ENCODE measurements at places on chromosomes 1 and 21. TPM values are rescaled to one million over a fixed set of nuclear protein-coding genes. Genes with fewer than 3 reads are reported as not detected.
A peak's percentile ranks its signal among the peaks of the same experiment; 100 is the strongest.

Gene PKP1
- 0.77 TPM for total RNA-seq

- DNase-seq, result no peak
These were observed 21.0 kb upstream of the PIK3CD start for GRCh38 chr1:9630331-9631111.

- no peak for DNase-seq
These were observed 32.6 kb downstream of the OR2G3 start for GRCh38 chr1:247638011-247638410.

DNA sequence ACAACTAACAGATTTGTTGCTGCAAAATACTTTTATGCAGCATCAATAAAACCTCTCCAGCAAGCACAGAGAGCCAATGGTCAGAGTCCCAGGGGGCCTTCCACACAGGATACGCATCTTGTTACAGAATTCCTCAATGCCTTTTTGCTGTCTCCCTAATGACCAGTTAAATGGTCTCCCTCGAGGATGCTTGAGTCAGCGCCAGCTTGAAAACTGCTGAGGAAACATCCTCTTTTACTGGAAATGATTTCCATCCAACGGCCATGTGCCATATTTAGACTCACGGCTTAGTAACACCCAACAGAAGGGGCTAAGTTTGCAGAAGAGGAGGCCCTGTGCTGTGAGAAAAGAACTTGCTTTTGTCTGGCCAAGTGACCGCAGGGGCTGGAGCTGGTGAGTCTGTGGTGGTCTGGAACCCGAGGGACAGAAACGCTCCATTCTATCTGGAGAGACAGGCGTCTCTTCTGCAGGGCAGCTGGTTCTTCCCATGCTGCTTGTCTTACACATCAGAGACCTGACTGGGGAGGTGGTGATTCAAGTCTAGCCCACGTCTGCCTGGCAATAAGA, 496.4 kb downstream of the SETD4 start:
- peak; percentile 75 for DNase-seq

DNA sequence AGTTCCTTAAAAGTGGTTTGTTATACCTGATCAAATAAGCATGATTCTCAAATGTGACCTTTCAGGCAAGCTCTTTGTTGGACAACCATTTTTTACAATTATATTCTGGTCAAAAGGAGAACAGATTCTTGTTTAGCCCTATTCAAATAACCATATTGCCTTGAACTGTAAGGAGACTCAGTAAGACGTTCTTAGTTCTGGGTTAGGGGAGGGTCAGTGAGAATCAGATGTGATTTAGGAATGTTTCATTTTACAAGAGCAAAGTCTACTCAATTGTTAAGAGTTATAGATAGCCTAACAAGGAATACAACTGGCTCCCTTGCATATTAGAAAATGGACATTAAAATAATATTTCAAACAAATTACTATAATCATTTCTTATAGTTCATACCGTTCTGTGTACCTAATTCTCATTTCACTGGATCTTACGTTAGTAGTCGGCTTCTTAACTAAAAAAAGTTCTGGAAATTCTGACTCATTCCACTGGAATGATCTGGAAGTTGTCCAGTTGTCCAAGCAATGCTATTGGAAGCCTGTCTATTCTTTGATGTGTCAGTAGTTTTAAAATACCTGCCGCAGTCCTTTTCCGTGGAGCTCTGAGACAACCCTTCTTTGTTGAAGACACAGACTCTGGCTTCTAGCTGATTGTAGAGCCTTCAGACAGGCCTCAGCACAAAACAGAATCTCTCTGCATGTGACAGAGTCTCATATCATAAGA, 88.8 kb downstream of the MAST2 start:
- DNase-seq, result no peak

Gene PCNT
- total RNA-seq, result 31.8 TPM

GRCh38 chr21:41537356-41537755, 29.4 kb upstream of the TMPRSS2 start:
- no peak for DNase-seq

Gene IL12RB2
- total RNA-seq, result 2.9 TPM

GRCh38 chr1:55555956-55556725, 341.0 kb upstream of the USP24 start:
- no peak for DNase-seq

- DNase-seq, result peak; percentile 77
These were observed 1.5 kb downstream of the ATP8B2 start for GRCh38 chr1:154326546-154327465.

GRCh38 chr21:24470852-24471251, 1136.4 kb downstream of the MRPL39 start:
- DNase-seq, result no peak

DNA sequence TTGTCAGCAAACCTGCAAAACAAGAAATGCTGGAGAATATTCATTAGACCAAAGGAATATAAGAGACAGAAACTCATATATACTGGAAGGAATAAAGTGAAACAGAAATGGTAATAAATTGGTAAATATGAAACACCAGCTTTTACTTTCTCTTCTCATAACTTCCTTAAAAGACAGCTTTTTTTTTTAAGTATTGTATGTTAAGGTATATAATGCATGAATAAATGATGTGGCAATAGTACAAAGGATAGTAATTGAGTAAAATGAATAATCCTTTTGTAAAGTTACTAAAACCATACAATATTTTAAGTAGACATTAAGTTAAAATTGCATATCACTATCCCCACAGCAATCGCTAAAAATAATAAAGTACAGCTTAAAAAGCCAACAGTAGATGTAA, 64.8 kb downstream of the TRIM33 start:
- DNase-seq, result no peak

Gene FNDC5
- total RNA-seq, result 92.5 TPM

Gene DNALI1
- 6.2 TPM for total RNA-seq

Gene PROK1
- 0.60 TPM for total RNA-seq

Gene CD1D
- 0.76 TPM for total RNA-seq

Gene TAS1R1
- total RNA-seq, result not detected

- DNase-seq, result no peak
These were observed 27.1 kb upstream of the VTCN1 start for GRCh38 chr1:117237726-117238381.

Gene LRRIQ3
- 0.18 TPM for total RNA-seq

DNA sequence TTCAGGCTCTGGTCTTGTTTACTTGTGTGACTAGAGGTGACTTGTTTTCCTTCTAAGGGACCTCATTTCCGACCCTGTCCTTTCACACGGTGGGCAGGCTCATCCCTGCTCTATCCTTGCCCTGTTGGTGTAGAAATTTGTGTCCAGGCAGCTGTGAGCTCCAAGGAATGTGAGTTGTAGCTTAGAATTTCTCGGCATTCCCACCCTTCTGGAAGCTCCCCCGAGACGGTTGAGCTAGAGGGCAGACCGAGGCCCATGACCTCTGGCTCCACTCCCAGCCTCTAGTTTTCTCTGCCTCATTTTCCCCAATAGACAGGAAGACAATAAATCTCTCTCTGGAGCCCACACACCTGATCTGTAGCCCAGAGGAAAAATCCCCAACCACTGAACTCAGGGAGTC, 100.9 kb downstream of the NAV1 start:
- DNase-seq, result no peak

DNA sequence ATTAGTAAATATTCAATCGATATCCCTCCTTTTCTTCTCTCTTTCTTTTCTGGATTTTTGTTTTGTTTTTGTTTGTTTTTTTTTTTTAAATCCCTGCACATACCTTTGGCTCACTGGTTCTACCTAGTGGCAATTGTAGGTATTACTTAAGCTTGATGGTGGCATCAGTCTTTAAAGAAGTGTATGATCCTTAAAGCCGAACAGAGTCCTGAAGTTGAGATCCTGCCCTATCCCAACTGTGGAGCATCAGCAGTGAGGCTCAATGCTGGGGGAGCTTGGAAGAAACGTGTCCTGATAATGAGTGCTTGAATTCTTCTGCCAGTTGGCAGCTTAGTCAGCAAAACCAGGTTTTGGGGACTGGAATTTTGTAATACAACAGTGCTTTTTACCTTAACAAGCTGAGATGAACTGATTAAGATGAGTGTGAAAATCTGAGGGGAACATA, 60.8 kb downstream of the FASLG start:
- DNase-seq, result no peak

GRCh38 chr1:108512239-108513043, 47.5 kb upstream of the EEIG2 start:
- DNase-seq, result no peak

DNA sequence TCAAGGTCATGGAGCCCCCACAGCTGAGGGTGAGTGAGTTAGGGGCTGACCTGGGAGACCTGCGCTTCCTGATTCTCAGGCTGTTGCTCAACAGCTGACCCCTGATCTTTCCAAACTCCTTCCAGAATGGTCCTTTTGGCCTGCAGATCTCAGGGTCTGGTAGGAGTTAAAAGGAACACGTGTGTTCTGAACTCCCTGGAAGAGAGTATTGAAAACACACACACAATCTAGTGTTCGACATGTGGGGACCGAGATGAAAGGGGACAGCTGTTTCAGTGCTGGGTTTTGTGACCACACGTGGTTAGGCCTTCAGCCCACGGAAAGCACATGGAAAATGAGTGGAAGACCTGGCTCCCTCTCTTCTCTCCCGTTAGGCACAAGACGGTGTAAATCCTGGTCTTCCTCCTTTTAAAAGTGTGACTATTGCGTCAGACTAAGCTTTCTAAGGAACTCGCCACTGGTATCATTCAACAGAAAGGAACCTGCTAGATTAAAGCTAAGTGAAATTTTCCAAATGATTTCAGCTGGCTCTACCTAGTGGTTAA, 49.6 kb downstream of the RUNX1 start:
- no peak for DNase-seq

DNA sequence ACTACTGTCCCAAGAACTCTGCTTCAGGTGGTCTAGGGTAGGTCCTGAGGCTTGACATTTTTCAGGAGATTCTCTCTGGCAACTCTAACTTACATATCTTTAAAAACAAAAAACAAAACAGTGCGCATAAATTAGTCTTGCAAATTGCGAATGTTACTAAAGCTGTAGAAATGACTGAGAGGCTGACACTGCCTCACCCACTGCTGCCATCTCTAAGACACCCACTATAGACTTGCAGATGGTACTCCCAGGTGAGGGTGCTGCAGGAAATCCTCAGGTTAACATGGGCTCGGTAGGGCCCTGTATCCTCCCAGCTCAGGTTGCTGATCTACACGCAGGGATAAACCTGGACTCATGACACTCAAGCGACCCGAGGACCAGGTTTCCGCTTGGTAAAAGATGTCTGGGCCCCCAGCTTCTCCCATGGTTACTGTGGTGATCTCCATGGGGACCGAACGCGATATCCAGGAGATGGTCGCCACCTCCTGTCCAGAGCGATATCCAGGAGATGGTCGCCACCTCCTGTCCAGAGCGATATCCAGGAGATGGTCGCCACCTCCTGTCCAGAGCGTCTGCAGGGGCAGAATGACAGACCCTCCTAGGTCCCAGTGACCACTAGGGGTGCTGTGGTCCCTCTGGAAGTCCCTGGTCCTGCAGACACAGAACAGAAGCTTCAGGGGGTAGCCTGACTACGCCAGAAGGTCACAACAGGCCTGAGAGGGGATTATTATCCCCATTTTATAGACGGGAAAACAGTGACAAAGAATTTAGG, 16.2 kb upstream of the LY9 start:
- DNase-seq, result no peak

Gene DEPDC1
- 0.62 TPM for total RNA-seq

GRCh38 chr1:151854658-151855057, 1.1 kb upstream of the THEM5 start:
- DNase-seq, result no peak

Gene WNT2B
- 4.7 TPM for total RNA-seq

Gene MCOLN3
- 7.6 TPM for total RNA-seq

DNA sequence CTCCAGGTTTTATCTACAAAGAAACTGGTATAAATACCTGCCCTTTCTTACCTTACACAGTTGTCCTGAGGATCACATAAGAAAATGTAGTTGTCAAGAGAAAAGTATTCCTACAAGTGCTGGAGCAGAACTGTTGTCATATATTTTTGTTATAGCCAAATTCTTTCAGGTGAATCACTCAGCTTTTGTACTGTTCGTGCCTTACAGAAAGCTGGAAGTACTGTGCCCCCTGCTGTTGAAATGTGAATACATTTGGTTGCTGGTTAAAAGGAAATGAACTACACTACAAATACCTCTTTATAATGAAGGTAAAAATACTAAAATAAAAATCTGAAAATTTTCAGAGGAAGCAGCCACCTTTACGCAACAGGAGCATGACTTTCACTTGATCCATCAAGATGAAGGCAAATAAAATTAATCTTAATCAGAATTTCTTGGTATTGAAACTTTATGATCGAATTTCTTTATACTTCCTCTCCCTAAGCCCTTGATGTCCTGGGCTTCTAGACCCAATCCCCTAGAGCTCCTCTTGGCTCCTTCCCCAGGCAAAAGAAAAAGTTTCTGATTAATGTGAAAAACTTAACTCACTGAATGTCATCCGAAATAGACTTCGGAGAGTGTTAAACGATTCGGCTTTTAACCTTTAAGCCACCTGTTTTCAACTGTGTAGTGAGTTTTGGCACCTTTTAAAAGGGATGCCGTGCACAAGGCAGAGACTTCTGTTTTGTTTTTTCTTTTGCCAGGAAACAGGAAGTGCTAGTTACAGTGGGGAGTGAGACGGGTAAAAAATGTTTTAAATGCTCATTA, 12.5 kb downstream of the CHML start:
- DNase-seq, result no peak

DNA sequence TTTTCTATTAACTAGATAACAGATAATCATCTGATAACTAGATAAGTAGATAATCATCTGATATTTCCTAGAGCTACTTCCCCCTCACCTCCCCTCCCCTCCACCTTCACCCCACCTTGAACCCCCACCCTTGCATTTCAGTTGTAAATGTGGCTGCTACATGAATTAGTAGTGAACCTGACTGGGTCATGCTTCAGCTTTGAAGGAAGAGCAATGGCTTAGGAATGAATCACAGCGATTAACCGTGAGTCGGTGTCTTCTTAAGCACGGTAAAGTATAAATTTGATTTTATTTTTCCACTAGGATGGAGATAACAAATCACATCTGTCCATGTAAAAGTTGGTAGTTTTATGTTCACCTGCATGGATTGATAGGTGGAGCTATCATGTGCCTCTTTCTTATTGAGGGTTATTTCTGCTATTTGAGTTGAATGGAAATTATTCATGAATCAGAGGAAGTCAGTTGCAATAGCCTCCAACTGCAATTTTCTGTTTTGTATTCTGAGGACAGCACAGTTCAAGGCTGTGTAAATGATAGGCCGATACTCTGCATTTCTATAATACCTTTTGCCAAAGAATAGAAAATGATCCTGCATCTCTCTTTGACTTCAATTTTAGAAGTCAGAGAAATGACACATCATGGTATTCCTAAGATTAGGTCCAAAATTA, 235.0 kb downstream of the PTGER3 start:
- no peak for DNase-seq

GRCh38 chr1:88943241-88943640, 49.2 kb downstream of the KYAT3 start:
- DNase-seq, result no peak

- no peak for DNase-seq
These were observed 22.9 kb downstream of the HYI start for GRCh38 chr1:43430831-43431230.

GRCh38 chr1:2969011-2969844, 52.0 kb upstream of the ACTRT2 start:
- no peak for DNase-seq

GRCh38 chr21:45898781-45899180, 82.8 kb upstream of the COL6A1 start:
- DNase-seq, result peak; percentile 12

GRCh38 chr1:68151690-68152089, 80.6 kb downstream of the WLS start:
- no peak for DNase-seq

Data from left cardiac atrium (tissue), 4 donors.